Hair follicle dermal papilla cell (primary cell): ENCODE measurements at places on chromosomes 13 and 19. TPM values are rescaled to one million over a fixed set of nuclear protein-coding genes. Genes with fewer than 3 reads are reported as not detected.

OR7D2 gene
- total RNA-seq, result not detected in 2 replicates

TBXA2R gene
- total RNA-seq, result 5.8 and 6.0 TPM in 2 replicates

FCHO1 gene
- total RNA-seq, result 0.32 and 1.5 TPM in 2 replicates

SULT2B1 gene
- total RNA-seq, result 0.36 TPM in 1 of 2 replicates, not detected in the other

ZNF723 gene
- not detected in 2 replicates for total RNA-seq

NAA16 gene
- 9.6 and 13.8 TPM in 2 replicates for total RNA-seq
